ENCODE measurements at places on chromosomes 12 and 14.

- no peak for DNase-seq
Measured at GRCh38 chr12:10638728-10639127, 25.3 kb upstream of the MAGOHB start.

DNA sequence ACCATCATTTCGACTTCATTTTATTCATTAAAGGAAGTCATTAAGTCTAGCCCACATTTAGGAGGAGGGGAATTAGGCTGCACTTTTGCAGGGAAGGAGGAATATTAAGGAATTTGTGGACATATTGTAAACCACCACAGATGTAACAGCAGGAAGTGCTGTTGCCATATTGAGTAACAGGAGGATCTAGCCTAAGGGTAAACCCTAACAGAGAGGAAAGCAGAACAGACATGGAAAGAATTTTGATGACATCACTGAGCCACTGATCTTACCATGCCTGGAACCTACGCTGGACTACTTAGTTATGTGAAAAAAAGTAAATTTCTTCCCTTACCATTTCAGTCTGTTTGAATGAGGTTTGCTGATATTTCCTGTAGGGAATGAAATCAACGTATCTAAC is 100.7 kb upstream of the ATF7IP start:
- no peak for DNase-seq

- DNase-seq: no peak
Measured at GRCh38 chr14:55867719-55868118, 250.5 kb upstream of the PELI2 start.

DNA sequence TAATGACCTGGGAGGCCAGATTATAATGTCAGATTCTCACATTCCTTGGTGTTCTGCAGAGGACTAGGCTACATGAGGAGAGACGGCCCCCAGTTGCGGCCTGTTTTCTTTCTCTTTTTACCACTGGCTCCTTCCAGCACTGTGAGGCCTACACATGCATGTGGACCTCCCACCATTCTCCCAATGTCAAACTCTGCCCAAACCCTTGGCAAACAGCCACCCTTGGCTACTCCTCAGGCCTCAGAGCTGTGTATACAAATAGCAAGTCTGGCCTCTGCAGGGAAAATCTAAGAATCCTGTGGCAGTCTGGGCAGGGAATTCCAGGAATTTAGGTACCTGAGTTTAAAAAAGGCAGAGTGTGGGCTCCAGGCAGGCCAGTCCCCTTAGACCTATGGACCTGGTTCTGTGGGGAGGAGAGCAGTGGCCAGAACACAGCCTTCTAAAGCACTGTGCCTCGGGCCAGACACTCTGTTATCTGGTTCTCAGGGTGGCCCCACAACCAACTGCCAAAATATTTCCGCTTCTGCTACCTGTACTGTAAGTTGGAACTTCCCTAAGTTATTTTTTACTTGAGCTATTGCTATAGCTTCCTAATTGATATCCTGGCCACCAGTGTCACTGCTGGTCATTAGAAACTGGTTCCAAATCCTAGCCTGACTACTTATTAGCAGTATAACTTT is 19.9 kb upstream of the NEDD1 start:
- DNase-seq: no peak

DNA sequence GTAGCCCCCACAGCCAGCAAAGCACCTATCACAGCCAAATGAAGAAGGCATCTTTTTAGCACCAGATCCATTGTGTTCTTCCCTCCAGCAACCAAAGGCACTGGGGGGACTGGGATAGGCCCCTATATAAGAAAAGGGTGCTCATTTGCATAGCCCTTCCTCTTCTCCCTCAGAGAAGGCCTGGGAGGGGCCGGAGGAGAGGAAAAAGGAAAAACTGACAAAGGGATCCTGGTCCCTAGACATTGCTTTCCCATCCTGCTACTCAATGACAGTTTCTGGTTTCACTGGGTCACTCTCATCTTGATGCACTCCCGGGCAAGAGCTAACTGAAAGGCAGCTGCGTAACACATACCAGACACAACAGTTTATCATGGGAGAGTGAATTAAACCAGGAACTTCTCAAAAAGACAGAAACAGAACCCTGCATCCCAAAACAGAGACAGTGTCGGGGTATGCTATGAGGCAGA is at the start of gene PMEL:
Gene PMEL (minus strand): TSS at position 102 of the 467 bp plus-strand sequence. CDS start 31 bp downstream, at position 71.
- DNase-seq: no peak

DNA sequence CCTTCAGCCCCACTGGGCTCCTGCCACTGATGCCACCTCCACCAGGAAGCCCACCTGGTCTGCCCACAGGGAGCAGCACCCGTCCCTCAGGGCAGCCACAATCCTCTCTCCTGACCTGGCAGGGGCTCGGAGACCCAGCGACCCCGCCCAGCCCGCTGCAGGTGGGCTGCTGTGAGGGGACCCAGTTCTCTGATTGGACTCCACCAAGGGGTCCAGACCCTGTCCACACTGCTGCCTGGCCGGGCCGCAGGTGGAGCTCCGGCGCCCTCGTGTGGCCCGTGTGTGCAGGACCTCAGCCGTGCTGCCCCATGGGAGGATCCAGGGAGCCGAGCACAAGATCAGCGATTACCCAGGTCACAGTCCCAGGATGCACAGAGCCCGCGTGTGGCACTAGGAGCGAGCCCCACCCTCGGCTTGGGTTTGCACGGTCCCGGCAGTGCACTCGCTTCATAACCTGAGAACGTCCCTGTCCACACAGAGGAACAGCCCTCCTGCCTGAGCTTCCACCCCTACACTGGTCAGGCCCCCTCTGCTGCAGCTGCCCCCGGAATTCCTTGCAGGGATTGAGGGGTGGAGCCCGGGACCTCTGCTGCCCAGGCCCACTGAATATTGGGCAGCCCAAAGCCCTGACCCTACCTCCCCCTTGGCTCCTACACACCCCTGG is 35.4 kb upstream of the TMEM179 start:
- DNase-seq: peak; percentile 69

DNA sequence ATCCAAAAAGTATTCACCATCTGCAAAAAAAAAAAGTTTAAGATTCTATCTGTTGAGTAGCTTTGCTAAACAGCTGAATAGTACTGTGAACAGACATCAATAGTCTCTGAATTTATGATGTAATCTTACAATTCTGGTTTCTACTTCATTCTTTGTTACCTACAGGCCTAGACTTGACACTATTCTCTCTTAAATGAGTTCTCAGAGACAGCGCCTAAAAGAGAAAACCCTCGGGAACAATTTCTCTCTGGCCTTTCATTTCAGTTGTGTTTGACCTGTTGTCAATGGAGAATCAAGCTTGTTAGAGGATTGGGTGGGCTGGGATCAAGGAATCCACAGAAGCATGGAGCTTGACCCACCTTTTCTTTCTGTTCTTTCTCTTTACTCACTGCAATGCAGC is 5.9 kb upstream of the TWF1 start:
- DNase-seq: no peak

GRCh38 chr14:91947475-91948184 is at the start of gene FBLN5:
FBLN5 (minus strand) TSS chr14:91947694; CDS start chr14:91947229, 465 bp downstream.
- DNase-seq: no peak

DNA sequence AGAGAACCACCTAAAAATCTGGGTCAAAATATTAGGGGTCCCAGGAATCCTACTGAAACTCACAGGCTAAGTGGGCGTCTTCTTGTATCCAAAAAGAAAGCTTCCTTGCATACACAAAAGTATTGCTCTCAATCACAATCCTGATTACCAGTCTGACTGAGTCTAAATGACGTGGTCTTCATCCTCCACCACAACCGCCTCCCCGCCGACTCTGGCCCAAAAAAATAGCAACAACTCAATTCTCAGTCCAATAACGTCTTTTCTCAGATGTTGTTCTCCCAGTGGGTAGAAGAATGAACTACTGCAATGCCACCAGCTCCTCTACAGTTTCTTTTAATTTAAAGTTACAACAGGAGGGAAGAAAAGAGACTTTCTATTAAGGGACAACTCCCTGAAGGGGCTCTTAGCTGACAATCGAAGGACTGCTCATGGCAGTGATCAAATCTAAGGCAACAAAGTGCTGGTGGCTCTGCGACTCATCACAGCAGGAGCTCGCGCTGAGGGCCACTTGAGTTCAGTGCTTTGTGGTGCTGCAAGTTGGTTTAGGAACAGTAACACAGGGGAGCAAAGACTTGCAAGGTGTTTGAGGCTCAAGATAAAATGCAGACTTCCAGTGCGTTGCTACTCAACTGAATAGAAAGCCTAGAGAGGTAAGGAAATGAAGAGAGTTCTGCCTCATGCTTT is 394.1 kb downstream of the BCAT1 start:
- DNase-seq: no peak

DNA sequence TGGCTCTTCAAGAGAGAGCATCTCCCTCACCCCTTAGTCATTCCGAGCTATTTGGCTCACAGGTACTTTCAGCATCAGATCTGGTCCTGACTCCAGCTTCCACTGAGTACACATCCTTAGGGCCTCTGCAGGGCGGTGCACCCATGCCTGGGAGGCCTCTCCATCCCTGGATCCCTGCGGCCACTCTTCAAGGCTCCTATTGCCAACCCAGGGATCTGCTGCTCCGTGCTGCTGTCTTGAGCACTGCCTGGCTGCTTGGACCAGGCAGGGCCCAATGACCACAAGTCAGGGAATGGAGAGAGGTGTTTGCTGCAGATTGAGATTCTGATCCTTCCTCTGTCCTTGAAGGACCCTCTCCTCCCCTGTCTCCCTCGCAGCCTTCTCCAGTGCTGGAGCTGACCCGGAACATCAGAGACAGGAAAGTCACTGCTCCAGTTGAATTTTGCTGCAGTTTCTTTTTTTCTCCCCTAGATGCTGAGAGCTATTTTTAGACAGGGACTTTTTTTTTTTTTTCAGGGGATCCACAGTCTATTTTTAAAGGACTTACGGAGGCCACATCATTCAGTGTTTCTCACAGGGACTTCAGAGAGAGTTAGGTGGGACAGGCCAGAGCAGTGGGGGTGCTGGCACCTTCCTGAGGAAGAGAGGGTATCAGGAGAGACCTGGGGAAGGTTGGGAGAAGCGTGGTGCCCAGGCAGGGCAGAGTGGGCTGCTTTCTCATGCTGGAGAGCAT is 50.1 kb upstream of the KCNA1 start:
- DNase-seq: no peak

DNA sequence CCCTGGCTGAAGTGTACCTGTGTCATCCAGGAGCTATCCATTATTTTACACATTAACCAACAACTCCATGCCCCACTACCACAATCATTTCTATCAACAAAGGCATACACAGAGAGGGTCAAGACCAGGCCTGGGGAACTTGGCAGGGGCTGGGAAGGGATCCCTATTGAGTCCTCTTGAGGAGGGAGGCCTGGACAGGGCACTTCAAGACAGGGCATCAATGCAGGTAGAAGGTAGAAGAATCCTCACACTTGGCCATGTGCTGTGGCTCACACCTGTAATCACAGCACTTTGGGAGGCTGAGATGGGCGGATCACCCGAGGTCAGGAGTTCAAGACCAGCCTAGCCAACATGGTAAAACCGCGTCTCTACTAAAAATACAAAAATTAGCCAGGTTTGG is 13.4 kb upstream of the ANKRD33 start:
- DNase-seq: no peak

GRCh38 chr12:1281683-1282366 is 290.8 kb downstream of the ERC1 start:
- DNase-seq: no peak

DNA sequence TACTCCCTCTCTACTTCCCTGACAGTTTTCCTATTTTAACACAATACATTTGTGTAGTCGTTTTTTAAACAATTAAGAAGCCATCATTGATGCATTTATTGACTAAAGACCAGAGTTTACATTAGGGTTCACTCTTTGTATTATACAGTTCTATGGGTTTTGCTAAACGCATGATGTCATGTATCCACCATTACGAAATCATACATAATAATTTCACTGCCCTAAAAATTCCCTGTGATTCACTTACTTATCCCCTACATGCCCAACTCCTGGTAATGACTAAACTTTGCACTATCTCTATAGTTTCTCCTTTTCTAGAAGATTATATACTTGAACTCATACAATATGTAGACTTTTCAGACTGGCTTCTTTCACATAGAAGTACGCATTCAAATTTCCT is 1016.5 kb upstream of the FOXG1 start:
- DNase-seq: no peak

- DNase-seq: no peak
Measured at GRCh38 chr12:26668230-26668629, 164.8 kb downstream of the ITPR2 start.

- no peak for DNase-seq
Measured at GRCh38 chr12:26017484-26018211, 59.2 kb downstream of the RASSF8 start.

GRCh38 chr12:30994274-30994673 is 67.7 kb downstream of the TSPAN11 start:
- DNase-seq: no peak

DNA sequence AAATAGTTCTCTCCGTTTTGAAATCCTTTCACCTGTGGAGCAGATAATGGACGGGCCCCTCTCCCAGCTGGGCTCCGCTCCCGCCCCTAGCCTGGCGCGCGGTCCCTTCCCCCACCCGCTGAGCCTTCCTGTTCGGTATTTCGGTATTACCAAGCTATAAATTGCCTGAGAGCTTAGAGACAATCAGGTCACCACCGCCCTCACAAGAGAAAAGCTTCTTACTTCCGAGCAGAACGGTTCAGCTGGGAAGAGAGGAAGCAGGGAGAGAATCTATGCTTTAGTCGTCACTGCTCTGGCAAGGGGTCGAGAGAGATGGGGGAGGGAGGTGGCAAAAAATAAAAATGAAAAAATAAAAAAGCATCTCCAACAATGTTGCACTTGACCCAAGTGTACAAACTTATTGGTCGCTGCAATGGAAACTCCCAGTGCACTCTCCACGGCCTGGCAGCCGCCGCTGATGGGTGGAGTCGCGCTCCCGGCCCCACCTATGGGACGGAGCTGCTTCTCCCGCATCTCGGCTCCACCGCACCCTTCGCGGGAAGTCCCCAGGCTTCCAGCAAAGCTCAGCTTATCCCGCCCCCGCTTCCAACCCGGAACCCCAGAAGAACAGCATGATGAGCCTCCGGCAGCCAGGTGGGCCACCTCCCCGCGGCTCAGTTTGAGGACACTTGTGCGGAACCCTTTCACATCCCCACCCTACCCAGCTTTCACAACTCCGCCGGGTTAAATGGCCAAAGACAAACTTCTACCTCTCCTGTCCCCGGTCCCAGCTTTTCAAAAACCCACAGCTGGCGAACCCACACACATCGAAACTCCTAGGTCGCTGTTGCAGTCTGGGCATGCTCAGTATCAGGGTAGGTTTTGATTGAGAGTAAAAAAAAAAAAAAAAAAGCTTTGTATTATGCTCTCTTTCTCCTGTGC is 832 bp upstream of the SYT1 start:
- DNase-seq: peak; percentile 82

DNA sequence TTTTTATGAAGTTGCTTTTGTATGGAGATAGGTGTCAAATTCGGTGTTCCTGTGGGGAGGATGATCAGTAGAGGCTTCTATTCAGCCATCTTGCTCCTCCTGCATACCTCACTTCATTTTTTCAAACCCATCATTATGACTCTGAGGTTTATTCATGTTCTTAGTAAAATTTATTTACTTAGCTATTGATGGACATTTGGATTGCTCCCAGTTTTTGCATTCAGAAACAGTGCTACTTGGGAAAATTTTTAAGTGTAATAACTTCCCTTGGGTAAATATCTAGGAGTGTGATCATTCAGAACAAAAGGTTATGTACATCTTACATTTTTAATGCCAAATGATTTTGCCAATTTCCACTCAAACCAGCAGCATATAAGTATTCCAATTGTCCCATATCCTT is 208.3 kb downstream of the SYNE2 start:
- no peak for DNase-seq

GRCh38 chr14:37023875-37024565 is 148.4 kb downstream of the SLC25A21 start:
- no peak for DNase-seq

GRCh38 chr12:89082370-89082753 is 269.9 kb downstream of the DUSP6 start:
- DNase-seq: no peak

- DNase-seq: no peak
Measured at GRCh38 chr12:53186745-53187144, 6.0 kb upstream of the CSAD start.

- DNase-seq: no peak
Measured at GRCh38 chr12:52862023-52862422, 13.2 kb upstream of the KRT78 start.
